ENCODE measurements at places on chromosomes 13 and 19. TPM values are rescaled to one million over a fixed set of nuclear protein-coding genes. Genes with fewer than 3 reads are reported as not detected.

DNA sequence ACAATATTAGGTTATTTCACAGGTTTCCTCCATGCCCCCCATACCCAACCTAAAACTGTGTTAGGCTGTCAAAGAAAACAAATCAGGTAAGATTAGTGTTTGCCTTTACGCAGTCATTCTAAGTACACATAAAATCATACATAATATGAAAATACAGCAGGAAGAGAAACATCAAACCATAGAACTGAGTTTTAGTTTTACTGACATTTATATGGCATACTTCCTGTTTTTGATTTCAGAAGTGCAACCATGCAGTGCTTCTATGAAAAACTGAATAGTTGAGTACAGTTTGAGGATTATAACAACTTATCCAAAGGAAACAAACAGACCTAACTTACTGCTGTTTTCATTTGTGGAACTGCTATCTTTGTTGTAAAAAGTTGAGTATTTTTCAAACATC, 91.3 kb downstream of the KCNRG start:
- DNase-seq, result no peak

- DNase-seq, result no peak
Observed at GRCh38 chr19:54354761-54355160, 10.0 kb downstream of the LAIR1 start.

GRCh38 chr13:56187331-56187730, 953.4 kb upstream of the PRR20A start:
- no peak for DNase-seq

GRCh38 chr13:25241007-25241406, 46.3 kb downstream of the MTMR6 start:
- DNase-seq, result no peak

DNA sequence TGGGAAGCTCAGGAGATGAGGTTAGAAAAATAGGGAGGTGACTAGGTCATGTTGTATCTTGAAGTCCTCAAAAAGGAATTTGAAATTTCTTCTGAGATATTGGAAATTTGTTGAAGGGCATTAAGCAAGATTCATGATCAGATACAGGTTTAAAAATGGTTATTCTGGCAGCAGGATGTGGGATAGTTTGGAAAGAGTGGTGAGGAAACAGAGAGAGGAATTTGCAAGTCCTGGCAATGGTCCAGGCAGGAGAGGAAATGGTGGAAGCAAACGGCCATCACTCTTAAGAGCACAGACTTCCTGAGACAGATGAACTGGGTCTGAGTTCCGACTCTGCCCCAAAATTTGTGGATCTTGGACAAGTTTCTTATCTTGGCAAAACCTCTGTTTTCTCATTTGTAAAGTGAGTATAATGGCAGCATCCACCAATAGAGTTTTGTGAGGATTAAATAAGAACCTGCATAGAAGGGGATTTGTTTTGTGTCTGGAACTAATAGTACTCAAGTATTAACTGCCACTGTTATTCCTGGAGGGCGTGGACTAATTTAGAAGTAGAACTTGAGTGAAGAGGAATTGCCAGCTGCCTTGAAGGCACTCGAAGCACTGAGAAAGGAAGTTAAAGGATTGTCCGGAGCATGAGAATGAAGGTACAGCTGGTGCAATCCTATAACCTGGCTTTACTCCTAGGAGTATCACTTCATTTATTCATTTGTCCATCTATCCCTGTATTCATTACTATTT, 99.6 kb downstream of the CCNA1 start:
- DNase-seq, result peak; percentile 65

DNA sequence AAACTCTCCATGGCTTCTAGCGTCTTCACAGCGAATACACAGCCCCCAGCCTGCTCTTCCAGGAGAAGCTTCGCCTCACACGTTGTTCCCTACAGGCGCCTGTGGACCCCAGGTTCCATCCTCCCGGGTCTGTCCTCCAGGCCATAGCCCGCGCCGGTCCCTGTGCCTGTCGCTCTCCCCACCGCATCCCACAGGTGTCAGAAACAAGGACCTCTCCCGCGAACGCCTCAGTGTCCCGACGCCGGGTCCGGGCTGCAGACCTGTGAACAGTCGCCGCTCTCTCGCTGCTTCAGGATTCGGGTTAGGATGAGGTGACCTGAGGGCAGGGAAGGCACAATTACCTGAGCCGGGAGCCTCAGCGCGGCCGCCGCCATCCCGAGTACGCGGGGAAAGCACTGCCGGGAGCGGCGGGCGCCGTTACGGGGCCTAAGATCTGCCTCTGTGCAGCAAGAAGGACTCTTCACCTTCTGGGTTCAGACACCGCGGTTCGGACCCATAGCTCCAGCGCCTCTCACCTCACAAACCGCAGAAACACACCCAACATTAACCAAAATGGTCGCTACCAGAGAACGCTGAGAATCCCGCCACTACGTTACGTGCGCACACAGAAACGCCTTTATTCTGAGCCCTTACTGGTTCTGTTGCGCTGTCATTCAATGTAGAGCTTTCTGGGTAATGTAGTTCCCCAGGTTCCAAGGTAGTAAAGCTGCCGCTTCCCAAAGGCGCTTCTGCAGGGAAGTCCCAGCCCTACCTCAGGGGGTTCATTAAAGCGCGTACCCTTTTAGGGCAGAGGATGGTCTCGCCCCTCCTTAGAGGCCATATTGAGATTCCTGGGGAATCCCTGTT, at the start of gene ZNF418:
TSS of gene ZNF418 (minus strand) at position 583 of the 846 bp plus-strand sequence. CDS start 1,580 bp downstream, outside the sequence.
- DNase-seq, result peak; percentile 92

GRCh38 chr13:49455007-49455398, 10.9 kb downstream of the SETDB2 start:
- DNase-seq, result no peak

PSG7 gene
- total RNA-seq, result not detected

GDF15 gene
- total RNA-seq, result 4.0 TPM

CEACAM20 gene
- 0.15 TPM for total RNA-seq

All from A673 (cell line).